ENCODE measurements at places on chromosomes 2 and 18.

- no peak for DNase-seq
These were observed 54.2 kb downstream of the INPP4A start for GRCh38 chr2:98498703-98499440.

DNA sequence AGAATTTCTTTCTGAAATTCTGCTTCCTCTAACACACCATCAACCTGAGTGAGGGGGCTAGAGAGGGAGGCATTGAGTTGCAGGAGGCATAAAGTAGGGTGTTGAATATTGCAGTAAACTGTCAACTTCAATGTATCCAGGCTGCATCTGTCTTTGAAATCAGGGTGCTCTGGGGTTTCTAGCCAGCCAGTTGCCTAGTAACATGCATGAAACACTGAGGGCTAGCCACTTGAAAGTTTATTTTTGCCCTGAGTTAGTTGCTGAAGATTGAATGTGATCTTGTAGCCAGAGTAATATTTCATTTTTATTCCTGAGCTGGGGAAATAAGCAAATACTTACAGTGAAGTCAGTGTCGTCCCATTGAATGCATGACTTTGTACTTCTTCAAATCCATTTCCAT lies 41.9 kb downstream of the LHCGR start:
- no peak for DNase-seq

DNA sequence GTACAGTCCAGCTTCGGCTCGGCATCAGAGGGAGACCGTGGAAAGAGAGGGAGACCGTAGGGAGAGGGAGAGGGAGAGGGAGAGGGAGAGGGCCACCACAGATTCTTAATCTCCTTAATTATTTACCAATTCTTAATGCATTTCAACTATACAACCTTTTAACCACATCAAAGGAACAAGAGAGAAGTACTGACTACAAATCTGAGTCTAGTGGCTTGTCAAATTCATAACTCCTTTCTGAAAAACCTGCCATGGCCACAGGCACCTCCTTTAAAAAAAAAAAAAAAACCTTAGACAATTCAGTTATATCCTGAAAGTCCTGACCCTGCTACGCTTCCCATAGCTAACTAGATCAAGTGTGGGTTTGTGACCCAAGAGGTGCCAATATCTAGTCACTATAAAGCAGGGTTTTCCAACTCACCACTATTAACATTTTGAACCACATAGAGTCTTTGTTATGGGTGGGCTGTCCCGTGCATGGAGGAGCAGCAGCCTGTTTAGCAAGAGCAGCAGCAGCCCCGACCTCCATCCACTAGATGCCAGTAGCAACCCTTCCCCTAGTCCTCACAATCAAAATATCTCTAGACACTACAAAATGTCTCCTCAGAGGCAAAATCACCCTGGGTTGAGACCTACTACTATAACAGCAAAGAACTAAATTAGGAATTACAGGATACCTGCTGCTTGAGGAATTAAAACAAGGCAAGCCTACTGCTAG lies 6.8 kb downstream of the ESCO1 start:
- DNase-seq, result peak; percentile 62

- DNase-seq, result no peak
These were observed 16.7 kb downstream of the TSN start for GRCh38 chr2:121771976-121772742.

GRCh38 chr18:79664525-79665125 lies 15.0 kb upstream of the CTDP1 start:
- no peak for DNase-seq

GRCh38 chr2:33069894-33070651 lies 123.3 kb downstream of the LTBP1 start:
- DNase-seq, result no peak

- DNase-seq, result peak; percentile 29
These were observed 16.8 kb upstream of the PAX3 start for GRCh38 chr2:222315443-222316121.

GRCh38 chr2:169696381-169696780 lies 2.1 kb downstream of the PHOSPHO2 start:
- DNase-seq, result no peak

- DNase-seq, result peak; percentile 84
These were observed 289.2 kb downstream of the TNS1 start for GRCh38 chr2:217713395-217714286.

GRCh38 chr2:197710424-197711042 lies 5.4 kb downstream of the MARS2 start:
- peak; percentile 32 for DNase-seq

GRCh38 chr2:159450180-159450579 lies 163.7 kb upstream of the WDSUB1 start:
- no peak for DNase-seq

GRCh38 chr2:38590053-38590452 lies 12.7 kb downstream of the HNRNPLL start:
- DNase-seq, result no peak

DNA sequence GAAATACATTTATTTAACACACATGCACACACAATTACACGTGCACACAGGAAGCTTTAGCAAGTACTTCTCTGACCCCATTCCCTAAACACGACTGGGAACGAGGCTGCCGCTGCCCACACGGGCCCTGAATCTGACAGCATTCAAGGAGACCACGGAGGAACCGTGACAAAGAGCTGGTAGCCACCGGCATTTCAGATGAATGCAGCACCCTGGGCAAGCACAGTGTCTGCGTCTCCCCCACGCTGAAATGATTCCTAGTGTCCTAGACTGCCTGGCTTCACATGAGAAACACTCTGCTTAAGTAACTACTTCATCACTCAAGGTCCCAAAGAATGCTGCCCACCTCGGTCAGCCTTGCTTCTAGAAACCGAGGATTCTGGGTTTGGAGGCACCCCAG lies 95.0 kb downstream of the HDAC4 start:
- DNase-seq, result no peak

DNA sequence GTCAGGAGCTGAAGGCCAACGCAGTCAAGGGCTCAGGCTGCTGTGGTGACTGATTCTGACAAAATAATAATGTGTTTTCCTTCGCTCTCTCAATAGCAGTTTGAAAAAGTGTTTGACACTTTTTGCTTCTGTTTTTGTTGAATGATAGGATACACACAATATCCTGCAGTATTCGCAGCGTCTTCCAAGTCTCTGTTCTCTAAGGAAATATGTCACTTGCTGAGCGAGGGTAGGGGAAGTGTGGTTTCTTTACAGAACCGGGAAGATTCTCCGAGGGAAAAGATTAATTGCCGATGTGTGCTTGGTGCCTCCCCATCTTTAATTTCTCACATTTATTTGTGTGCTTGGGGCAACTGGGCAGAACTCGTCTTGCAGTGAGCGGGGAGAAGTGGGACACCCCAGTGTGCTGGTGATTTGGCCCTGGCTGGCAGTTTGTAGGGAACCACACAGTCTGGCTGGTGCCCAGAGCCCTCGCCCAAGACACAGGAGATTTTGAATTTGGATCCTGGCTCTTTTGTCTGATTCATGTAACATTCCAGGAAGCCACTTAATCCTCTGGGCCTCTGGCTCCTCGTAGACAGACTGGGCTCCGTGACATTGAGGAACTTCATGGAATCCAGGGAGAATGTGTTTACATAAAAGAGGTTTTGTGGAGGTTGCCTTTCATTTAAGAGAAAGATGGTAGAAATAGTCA lies 169.4 kb downstream of the LDLRAD4 start:
- DNase-seq, result no peak

DNA sequence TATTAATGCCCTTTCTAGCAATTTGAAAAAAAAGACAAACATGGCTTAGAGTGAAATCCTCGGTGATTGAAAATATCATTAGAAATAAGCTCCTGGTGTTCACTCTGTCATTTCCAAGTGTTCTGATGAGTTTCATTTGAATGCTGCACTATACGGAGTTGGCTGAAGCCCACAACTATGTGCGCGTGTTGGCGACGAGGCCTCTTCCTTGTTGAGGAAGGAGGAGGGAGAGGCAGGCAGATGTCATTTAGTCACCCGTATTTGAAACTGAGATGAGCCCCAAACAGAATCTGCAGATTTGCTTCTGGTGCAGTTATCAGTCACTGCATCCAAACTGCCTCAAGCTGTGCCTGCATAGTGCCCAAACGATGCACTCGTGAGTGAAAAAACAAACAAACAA lies 23.5 kb upstream of the SKOR2 start:
- no peak for DNase-seq

GRCh38 chr18:63908858-63909257 lies 1.1 kb downstream of the SERPINB10 start:
- DNase-seq, result no peak

GRCh38 chr2:31805688-31806087 lies 205.1 kb downstream of the MEMO1 start:
- no peak for DNase-seq

GRCh38 chr18:11327391-11328009 lies 178.1 kb upstream of the PIEZO2 start:
- no peak for DNase-seq

- DNase-seq, result no peak
These were observed 48.1 kb downstream of the NUP35 start for GRCh38 chr2:183172220-183172887.

DNA sequence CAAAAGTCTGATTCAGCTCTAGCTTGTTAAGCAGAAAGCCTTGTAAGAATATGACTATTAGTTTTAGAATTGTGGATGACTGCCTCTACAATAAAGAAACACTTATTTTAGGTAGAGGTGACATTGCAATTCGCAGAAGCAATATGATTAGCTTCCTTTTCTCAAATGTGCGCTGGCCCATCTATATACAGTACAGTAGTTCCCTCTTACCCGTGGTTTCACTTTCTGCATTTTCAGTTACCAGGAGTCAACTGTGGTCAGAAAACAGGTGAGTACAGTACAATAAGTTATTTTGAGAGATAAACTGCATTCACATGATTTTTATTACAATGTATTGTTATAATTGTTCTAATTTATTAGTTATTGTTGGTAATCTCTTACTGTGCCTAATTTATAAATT lies 405.1 kb downstream of the GPD2 start:
- DNase-seq, result peak; percentile 64

- no peak for DNase-seq
These were observed 746.6 kb downstream of the CBLN2 start for GRCh38 chr18:71797554-71797953.

GRCh38 chr2:200306196-200306930 lies at the start of gene SPATS2L:
Gene SPATS2L, plus strand, starts transcription at chr2:200306693. Its CDS starts 82,552 bp downstream, at chr2:200389245.
- peak; percentile 39 for DNase-seq

DNA sequence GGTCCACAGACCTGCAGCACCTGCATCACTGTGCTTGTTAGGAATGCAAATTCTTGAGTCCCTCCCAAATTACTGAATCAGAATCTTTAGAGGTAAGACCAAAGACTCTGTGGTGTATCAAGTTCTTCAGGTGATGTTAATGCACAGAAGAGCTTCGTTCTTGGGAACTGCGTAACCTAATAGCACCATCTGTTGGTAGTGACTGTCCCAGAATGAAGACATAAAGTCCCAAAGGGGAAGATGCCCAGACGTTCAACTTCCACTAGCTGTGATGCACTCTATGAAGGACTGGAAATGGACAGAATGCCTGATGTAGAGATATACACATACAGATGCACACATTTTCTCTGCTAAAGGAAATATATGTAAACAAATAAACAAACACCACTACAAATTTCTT lies 576.0 kb downstream of the LRP1B start:
- DNase-seq, result peak; percentile 81

GRCh38 chr2:111205774-111206173 lies 85.1 kb downstream of the BCL2L11 start:
- DNase-seq, result no peak

GRCh38 chr2:101204400-101205115 lies 48.1 kb upstream of the CNOT11 start:
- no peak for DNase-seq

DNA sequence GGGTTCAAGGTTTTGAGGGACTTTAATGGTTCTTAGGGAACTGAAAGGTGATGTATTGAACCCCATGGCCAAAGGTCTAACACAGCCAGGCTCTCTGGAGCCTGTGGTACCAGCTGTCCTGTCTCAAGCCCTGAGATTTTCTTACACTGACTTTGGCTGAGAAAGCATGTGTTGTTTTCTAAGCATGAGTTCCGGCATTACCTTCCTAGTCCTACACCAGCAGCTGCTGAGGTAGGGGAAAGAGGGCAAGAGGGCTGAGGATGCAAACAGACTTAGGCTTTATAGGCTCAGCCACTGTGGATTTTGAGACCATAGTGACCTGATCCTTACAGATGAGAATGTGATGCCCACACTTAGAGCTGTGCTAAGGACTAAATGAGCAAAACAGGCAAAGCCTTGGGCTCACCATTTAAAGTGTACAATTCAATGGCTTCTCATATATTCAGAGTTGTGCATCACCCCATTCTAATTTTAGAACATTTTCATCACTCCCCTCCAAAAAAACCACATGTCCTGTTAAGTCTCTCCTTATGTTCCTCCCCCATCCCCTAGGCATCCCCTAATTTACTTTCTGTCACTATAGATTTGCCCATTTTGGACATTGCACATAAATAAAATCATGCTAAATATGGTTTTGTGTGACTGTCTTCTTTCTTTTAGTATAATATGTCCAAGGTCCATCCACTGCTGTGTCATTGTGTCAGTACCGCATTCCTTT lies 99.7 kb upstream of the OTOS start:
- no peak for DNase-seq

- DNase-seq, result no peak
These were observed 16.3 kb upstream of the HPCAL1 start for GRCh38 chr2:10286216-10287037.

GRCh38 chr18:60196836-60197606 lies 175.6 kb downstream of the MC4R start:
- DNase-seq, result no peak
